ENCODE measurements at places on chromosomes 5 and 9.

GRCh38 chr9:137368431-137369035 lies 54.4 kb downstream of the EXD3 start:
- no peak for DNase-seq

DNA sequence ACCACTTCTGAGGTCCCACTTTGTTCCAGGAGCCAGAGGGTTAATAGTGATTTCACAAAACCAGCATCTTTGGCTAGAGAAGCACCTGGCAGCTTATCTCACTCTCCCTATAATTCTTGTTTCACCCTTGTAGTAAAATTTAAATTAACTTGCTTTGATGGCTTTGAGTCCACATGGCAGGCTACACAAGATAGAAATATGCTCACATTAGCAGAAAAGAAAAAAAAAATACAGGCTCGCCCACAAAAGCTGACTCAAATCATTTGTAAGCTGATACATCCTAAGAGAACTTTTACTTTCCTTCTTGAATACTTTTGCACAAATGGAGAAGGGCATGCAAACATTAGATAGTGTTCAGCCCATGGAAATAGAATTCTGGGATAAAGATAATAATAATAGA lies 36.2 kb downstream of the TNFSF15 start:
- no peak for DNase-seq

DNA sequence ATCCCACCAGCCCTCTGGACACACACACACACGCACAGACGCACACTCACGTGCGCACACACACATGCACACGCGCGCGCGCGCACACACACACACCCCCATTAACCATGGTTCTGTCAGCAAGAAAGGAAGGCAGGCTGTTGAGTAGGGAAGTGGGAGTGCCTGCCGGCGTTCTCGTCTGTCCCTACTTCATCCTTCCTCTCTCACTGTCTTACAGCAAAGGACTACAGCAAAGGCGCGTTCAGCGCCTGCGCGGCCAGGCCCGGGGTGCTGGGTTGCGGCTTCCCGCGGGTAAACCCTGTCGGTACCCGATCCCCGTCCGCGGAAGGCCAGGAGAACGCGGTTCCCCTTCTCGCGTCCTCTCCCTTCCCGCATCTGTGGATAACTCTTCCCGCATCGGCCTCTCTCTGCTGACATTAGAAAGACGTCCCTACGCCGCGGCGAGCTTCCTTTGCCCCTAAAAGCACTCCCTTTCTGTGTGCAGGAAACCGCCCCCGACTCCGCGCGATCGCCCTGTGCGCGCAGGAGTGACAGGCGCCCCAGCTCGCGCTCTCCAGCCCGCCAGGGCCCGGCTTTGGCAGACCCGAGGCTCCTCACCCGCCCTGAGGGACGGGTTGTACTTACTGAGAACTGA lies 219.2 kb downstream of the AGTPBP1 start:
- DNase-seq = peak; percentile 50

DNA sequence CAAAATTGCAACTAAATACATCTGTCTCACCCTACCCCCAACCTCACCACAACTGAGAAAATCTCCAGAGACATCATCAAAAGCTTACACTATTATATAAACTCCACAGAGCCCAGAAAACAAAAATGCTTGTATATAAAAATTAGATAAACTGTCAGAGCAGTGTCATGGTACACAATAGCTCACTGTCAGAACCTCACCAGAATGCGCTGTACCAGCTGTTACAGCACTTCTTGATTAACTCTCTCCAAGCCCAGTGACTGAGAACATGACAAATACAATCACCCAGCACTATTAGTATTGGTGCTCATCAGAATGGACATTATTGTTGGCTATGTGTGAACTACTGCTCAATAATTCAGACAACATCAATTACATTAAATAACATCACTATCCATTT lies 65.7 kb downstream of the ZDHHC21 start:
- DNase-seq = no peak

DNA sequence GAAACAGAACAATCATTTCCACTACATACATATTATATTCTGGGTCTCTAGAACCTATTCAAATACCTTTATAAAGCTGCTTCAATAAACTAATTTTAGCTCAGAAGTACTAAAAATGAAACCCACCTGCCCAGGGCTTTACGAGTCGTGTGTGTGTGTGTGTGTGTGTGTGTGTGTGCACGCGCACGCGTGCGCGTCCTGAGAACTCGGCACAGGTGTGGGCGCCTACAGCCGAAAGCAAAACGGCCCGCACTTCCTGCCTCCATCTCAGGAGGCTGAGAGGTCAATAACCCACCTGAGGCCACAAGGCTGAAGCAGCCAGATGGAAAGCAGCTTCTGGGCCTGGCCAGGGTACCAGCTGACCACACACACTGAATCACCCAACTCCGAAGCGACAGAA lies 3.0 kb downstream of the CLPTM1L start:
- DNase-seq = peak; percentile 66

DNA sequence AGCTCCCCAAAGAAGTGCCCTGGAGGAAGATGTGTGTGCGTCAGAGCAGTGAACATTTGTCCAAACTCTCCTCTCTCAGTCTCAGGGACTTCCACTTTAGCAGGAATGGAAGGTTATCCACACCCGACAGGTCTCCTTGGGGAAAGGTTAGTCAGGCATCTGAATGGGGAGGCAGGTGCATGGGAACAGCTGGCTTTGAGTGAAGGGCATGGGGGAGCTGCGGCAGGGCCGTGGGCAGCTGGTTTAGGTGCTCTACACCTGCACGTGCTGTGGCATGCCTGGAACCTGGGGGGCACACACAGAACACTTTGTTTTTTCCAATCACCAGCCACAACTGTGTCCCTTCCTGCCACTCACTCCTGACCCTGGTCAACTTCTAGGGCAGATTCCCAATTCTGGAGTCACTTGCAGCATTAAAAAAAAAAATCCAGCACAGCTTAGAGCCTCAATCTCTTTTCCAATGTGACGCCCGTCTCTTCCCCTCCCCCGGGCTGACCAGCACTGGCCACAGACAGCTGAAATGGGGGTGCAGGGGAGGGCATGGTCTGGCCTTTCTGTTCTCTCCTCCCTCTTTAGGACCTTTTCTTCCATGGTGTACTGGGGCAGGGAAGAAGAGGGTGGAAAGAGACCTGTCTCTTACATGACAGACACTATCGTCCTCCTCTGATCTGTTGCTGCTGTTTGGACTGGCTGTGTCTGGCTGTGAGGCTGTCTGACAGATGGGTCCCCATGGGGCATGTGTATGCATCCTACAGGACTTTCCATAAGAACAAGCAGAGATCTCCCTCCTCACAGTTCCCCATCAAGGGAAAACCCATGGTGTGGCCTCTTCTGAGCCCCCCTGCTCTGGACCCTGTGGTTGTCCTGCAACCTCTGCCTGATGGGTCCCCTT lies 9.5 kb upstream of the IL3 start:
- DNase-seq = no peak

- no peak for DNase-seq
These were observed 48.2 kb downstream of the TRIO start for GRCh38 chr5:14191325-14191724.

GRCh38 chr5:150600616-150601490 lies 39.6 kb upstream of the SYNPO start:
- DNase-seq = no peak
